ENCODE measurements at places on chromosomes 3 and 15.

DNA sequence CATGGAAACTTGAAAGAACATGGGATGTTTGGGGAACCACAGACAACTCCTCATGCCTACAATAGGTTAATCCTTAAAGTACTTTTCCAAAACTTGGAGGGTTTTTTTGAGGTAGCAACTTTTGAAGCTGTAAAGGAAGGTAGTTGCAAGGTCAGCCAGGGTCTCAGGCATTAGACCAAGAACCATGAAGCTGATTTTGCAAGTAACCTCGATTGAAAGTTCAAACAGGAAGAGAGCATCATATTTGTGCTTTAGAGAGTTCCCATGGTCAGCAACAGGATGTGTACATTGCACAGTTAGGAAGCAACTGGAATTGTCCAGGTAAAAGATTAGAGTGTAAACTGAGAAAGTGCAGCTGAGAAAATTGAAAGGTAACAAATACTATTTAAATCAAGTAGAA, 199.8 kb upstream of the NR2F2 start:
- no peak for DNase-seq

DNA sequence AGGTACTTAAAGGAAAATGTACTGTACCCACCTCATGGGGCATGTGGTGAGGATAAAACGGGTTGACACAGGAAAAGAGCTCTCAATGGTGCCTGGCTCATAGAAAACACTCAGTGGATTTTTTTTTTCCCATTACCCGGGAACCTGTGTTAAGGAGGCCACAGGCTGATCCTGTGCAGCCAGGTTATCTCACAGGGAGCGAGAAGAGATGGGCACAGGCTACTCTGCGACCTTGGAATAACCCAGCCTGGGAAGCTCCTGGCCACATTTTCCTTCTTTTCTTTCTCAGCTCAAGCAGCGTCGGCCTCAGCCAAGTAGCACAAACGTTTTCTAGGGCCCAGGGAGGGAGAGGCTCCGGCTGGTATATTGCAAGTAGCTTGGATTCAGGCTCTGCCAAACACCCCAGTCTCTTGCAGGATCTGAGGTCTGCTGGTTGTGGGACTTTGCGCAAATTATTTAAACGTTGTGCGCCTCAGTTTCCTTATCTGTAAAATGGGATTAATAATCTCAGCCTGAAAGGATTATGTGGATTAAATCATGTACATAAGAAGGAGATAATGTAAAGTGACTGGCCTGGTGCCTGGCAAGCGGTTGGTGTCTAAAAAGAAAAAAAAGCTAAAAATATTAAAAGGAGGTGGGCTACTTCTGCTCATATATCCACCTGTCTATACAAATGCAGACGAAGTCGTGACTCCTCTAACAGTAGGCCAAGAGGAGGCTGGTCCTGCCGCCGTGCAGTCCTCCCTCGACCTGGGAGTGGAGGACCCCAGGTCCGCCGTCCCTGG, 2.2 kb downstream of the FURIN start:
- no peak for DNase-seq

- no peak for DNase-seq
Measured at GRCh38 chr3:99084826-99085225, 183.3 kb upstream of the DCBLD2 start.

DNA sequence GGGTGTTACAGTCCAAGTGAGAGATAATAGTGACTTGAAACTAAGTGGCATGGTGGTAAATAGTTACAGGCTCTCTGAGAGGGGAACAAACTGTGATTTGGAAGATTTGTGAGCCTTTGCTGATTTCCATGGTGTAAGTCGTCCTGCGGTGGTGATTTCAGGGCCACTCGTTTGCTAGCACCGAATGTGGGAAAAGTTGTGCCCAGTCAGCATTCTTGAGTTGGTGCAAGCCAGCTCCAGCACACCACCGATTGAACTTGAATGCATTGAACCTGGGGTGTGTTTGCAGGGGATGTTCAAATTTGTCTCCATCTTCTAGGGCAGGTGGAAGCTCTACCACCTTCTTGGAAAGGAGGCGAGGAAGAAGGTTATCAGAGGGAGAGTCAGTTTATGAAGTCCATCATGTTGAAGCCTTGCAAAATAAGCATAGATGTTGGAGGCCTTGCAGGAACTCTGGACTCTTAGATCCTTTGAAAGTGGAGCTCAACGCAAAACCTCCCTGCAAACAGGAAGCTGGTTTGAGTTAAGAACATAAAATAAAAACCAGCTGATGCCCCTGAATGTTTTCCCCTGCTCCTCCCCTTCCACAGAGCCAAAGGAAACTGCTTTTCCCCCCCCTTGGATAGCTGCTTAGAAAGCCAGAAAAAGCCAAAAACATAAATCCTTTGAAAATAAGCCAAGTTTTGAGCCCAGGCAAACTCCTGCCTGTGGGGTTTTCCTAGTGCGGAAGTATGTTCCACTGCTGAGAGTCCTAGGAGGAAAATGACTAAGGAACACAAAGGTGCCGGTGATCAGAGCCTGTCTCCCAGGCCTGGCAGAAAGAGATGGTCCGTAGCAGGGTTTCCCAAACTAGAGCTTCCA, 21.9 kb downstream of the MAPKBP1 start:
- no peak for DNase-seq

- no peak for DNase-seq
Measured at GRCh38 chr15:44144992-44145391, 50.1 kb downstream of the FRMD5 start.

DNA sequence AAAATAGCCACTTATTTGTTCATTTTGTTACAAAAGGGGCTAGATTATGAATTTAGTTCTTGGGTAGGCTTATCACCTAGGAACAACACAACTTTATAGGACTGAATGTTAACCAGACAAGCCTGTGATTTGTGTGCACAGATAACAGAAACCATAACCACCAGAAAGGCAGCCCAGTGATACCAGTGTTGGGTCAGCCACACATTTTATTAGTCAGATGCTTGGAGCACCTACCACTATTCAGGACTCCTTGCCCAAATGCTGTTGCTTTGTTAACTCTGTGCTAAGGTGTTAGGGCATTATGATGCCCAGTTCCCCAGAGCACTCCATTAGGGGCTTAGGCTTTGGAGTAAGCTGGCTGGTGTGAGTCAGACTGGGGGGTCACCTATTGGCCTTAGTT, 22.5 kb downstream of the PLCL2 start:
- no peak for DNase-seq

DNA sequence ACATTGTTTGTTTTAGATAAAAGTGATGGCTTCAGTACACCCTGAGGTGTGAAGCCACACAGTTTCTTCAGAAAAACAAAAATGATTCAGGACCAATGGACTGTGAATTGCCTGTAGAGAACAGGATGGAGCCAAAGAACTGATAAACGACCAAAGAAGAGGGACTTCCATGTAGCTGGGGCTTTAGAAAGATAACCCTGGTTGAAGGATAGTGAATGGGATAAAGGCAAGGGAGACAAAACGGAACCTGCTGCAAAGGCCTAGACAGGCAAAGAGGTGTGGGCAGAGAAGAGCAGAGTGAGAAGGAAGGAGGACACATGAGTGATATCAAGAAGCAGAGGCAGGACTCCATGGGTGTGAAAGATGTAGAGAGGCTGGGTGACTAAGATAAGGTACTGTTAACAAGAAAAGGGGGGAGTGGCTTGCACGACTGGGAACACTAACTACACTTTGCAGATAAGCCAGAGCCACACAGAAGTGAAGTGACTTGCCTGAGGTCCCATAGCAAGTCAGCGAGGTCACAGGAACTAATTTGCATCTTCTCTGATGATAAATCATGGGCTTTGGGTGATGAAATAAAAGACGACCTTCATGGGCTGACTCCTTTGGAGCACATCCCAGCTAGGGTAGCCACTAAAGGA, 44.3 kb downstream of the RAB6B start:
- DNase-seq: no peak

DNA sequence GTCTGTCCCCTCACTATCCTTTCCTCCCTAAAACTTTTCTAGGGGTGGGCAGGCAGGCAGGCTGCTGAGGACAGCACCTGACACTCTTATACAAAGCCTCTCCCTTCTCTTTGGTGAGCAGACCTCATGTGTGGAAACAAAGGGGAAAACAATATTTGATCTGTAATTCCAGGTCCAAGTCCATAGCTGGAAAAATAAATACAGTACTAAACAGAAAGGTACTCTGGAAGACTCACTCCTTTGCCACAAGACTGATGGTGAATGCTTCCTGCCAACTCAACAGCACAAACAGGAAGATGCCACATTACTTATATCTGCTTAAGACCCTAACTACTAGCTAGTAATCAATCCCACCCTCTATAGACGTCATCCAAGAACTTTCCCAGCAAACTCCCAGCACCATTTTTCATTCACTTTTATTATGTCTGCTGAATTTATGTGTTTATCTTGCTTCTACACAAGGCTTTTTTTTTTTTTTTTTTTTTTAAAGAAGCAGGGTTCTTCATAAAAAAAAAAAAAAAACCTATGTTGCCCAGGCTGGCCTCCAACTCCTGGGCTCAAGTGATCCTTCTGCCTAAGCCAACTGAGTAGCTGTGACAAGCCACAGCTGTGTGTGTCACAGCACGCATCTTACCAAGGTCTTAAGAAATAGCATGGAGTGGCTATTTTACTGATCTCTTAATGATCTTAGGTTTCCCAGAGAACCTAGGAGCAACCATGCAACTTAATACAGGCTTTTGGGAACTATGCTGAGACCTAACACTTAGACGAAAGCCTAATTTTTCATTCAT, 44.2 kb upstream of the CSPG5 start:
- DNase-seq: no peak

GRCh38 chr15:59276225-59277178, 69.9 kb downstream of the LDHAL6B start:
- no peak for DNase-seq

DNA sequence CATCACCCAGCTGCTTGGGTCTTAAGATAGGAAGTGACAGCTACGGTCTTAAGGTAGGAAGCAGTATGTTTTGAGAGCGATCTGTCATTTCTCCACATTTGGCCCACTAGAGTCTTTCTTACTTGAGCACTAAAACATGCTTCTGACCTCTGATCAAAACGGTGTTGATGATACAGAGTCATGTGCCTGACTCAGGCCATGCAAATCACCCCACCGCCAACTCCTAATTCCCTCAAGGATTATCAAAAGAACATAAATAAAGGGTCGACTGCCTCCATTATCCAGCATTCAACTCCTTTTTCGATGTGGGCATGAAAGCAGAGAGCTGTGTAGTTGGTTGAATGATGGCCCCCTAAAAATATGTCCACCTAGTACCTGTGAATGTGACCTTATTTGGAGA, 201.7 kb upstream of the PROK2 start:
- DNase-seq: no peak

- no peak for DNase-seq
Measured at GRCh38 chr3:148816981-148817525, 10.6 kb upstream of the CPB1 start.

- no peak for DNase-seq
Measured at GRCh38 chr15:31291048-31291578, 35.5 kb upstream of the KLF13 start.

- no peak for DNase-seq
Measured at GRCh38 chr3:185420762-185421161, 57.8 kb downstream of the MAP3K13 start.

GRCh38 chr3:69774029-69774428, 34.8 kb downstream of the MITF start:
- DNase-seq: no peak

DNA sequence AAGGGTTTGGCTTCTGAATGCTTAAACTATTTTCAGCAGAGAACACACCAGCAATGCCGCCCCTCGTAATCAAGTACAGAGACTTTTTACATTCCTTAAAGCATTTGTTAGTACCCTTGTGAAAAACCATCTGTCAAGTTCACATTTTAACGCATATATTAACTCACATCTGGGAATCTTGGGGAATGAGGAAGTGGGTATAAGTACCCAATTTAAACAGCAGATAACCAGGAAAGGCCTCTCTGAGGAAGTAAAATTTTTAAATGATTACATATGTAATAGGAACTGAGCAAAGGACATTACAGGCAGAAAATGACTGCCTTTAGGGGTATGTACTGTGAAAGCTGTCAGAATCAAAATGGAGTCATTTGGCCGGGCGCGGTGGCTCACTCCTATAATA, 12.8 kb upstream of the CFAP44 start:
- DNase-seq: no peak

DNA sequence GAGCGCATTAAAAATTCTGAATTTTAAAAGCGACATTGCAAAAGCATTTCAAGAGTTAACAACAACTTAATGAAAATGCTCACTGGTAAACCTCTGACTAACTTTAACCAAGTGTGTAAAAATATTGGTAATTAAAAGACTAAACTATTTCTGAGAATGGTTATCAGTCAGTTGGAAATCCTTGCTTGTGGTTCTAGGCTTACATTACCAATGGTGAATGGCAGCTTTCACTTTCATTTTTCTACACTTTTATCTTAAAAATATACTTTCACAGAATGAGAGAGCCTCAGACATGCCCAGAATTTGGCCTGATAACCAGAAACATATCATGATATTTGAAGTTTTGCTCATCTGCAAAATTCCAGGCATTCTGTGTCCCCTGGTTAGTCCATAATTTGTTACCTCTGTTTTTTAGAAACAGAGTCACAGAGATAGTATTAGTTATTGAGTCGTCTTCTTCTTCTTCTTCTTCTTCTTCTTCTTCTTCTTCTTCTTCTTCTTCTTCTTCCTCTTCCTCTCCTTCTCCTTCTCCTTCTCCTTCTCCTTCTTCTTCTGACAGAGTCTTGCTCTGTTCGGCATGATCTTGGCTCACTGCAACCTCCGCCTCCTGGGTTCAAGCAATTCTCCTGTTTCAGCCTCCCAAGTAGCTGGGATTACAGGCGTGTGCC, 5.5 kb upstream of the RNF111 start:
- no peak for DNase-seq

DNA sequence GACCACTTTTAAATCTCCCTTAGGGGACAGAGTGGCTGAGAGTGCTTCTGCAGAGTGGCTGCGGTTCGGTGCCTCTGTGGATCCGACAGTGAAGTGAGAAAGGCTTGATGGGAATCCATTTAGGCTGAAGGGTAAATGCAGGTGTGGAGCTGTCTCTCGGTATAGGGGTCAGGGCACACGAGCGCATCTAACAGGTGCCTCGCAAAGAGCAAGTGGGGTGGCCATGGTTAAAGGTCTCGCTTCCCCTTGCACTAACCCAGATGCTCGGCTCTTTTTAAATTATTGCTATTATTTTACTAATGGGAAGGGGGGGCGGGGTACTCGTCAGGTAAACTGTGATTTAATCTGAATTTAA, 598 bp upstream of the GJD2 start:
- DNase-seq: no peak

- no peak for DNase-seq
Measured at GRCh38 chr3:41329881-41330280, 130.6 kb downstream of the CTNNB1 start.

- no peak for DNase-seq
Measured at GRCh38 chr3:29991198-29991597, 615.2 kb upstream of the TGFBR2 start.

DNA sequence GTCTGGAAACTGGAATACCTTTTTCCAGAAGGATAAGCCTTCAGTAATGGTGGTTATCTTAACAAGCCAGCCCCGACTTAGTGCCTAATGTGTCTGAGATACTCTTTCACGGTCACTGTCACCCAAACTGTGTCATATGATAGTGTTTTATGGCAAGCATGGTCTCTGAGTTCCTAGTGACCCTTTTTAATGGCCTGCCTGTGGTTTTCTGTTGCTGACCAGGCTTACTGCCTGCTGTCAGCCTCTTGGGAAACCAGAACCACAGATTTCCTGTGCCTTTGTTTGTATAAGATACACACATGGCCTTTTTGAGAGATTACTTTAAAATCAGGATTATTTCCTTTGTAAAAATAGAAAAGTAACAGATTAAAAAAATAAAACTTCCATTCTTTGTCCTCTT, 22.4 kb downstream of the HPS3 start:
- DNase-seq: peak; percentile 79
